ACHN (cell line): ENCODE measurements at places on chromosomes 7 and 10.

DNA sequence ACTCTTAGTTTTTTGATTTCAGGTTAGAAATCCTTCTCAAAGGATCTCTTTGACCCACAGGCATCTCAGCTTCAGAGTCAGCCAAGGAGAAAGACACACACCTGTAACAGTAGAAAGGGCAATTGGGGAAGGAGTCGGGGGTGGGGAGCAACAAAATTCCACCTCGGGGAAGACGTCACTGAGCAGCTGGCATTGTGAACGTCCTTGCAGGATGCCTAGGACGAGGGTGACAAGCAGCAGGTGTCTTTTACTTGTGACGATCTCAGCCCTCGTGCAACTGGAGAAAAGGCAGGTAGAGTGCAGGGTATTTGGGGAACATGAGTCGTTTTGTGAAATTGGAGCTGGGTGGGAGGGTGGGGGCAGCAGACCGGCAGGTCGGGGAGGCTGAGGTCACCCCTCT, 627.0 kb downstream of the ACTR3B start:
- DNase-seq = no peak

- DNase-seq = no peak
Measured at GRCh38 chr10:106707657-106708056, 456.8 kb downstream of the SORCS1 start.

GRCh38 chr10:52961323-52961722, 188.7 kb upstream of the MBL2 start:
- DNase-seq = no peak

GRCh38 chr7:33539659-33540400, 365.5 kb upstream of the BMPER start:
- DNase-seq = no peak

- no peak for DNase-seq
Measured at GRCh38 chr7:103651593-103652377, 205.8 kb upstream of the SLC26A5 start.

DNA sequence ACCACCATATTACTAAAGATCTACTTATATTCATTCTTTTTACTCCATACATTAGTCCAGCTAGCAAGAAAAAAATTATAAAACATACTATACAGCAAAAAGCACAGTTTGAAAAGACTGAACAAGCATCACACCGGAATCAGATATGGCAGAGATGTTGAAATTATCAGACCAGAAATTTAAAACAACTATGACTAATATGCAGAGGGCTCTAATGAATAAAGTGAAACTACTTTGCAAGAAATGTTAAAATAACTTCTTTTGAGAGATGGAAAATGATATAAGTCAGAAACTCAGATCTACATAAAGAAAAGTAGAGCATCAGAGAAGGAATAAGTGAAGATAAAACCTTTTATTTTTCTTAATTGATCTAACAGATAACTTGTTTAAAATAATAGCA, 50.9 kb downstream of the SGCE start:
- no peak for DNase-seq

DNA sequence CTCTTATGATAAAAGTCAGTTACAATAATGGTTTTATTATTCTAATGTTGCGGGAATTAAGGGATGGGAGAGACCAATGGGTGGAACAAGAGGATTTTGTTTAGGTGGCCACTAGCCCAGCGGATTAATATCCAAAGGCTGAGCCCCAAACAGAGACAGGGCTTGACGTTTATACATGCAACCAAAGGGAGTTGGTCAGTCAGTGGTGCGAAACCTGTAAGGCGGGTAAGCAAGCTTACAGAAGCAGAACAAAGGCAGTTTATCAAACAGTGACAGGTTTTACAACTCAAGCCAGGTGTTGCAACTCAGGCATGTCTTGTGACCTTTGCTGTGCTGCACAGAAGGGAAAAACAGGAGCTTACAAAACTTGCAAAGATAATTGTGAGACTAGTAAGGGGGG, 622.9 kb upstream of the MBL2 start:
- DNase-seq = no peak

GRCh38 chr7:30743371-30744074, 8.4 kb upstream of the INMT start:
- DNase-seq = peak; percentile 15

DNA sequence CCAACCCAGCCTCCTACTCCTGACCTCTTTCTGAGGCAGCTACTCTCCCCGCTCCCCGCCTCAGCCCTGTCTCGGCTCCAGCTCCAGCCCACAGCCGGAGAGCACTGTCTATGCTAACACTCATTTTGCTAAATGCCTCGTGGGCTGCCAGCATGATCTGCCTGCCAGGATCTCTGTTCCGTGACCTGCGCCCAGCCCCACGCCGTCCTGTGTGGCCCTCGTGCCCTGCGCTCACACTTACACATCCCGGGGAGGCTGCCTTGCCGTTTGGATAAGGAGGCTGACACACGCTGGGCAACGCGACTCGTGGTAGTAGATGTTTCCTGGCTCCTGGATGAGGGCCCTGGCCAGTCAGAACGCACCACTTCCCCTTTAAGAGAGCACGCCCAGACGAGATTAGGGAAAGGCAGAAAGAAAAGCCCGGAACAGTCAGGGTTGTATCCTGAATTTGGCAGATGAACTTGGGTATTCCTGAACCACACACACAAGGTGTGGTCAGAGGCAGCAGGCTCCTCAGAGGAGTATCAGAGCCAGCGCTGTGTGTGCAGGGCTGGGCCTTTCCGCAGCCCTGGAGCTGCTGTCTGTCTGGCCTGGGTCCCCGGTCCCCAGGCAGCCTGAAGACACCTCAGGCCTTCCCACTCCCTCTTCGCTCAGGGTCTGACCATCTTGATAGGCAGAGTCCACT, 97.7 kb upstream of the EFCAB10 start:
- DNase-seq = peak; percentile 84

DNA sequence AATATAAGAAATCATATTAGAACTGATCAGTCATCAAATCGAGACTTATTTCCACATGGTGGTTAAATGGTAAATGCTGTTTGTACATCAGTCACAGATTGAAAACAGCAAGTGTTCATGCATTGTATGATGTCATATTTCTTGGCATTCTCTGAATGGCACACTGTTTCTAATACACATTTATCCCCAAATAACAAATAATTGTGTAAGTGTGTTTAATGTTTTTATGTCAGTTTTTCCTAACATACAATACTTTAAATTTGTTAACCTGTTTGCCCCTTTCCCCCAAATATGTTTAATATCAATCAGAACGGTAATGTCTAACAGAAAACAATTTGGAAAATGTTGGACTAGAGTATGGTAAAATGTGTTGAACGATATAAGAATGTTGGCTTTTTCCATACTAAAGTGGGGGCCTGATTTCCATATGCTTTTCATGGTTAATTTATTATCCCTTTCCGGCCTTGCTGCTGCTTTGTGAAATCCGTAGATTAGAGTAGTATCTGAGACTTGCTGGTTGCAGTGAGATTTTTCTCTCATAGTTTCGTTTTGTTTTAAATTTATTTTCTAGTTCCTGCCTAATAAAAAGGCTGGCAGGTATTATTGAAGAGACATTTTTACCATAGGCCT, 23.7 kb downstream of the RAB18 start:
- no peak for DNase-seq

- DNase-seq = peak; percentile 65
Measured at GRCh38 chr10:127278001-127278400, 81.6 kb upstream of the INSYN2A start.

GRCh38 chr10:8049865-8050555, 4.5 kb upstream of the GATA3 start:
- DNase-seq = no peak

DNA sequence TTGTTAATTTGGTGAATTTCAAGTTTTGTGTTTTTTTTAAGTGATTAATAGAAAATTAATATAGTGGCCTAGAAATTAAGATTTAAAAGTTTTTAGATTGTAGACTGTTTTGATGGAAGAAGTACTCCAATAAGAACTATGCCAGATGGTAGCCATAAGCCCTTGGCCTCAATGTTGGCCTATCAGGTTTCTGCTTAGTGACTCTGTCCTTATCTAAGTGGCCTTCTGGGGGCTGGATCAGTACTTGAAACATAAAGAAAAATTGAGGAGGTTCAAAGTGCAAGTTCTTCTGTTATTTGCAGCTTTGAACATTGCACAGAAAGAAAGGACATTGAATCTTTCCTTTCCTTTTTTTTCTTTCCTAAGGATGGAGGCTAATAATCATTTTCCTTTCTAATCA, 9.9 kb downstream of the CCDC126 start:
- no peak for DNase-seq

DNA sequence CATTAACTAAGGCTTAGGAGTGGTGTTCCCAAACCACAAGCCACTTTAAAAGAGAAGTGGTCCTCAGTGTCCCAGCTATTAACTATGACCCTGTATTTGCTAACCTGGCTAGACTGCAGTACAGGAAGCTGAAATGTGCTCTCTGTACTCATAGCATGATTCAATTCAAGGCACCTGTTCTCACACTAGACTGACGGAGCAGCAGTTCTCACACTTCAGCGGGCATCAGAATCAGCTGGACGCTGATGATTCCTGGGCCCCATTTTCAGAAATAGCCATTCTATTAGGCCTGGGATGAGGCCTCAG, 24.5 kb upstream of the MSRB2 start:
- DNase-seq = no peak

DNA sequence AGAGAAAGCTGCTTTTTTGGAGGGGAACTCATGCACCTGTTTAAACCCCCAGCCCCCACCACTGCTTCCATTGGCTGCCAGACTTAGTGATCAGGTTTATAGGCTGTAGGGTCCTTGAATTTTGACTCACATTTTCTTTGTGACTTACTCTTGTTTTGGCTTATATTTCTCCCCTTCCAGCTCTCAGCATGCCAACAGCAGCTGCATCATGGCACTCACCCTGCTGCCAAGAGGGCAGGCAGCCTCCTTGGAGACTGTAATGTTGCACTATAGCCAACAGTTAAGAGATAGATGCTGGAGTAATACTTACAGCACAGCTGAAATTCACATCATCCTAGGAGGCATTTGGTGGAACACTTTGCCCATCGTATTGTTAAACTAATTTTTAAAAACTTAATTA, 98.0 kb upstream of the GLCCI1 start:
- no peak for DNase-seq

DNA sequence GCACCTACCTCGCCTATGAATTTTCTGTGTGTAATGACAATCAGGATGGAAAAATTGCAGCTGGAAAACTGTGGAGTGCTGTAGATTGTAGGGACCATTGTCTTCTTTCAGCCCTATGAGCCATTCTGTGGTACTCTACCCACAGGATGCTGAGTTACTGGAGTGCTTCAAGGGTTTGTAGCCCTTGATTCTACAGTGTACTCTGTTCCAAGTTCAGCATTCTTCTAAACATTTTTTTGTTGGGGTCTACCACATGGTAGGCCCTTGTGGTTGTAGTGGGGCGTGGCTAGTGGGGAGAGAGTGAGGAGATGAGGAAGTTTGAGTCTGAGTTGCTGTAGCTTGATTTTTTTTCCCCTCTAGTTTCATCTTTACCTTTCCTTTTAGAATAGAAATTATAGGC, 33.5 kb downstream of the REEP3 start:
- DNase-seq = peak; percentile 87

GRCh38 chr10:5600908-5601307, 65.5 kb downstream of the ASB13 start:
- DNase-seq = no peak

DNA sequence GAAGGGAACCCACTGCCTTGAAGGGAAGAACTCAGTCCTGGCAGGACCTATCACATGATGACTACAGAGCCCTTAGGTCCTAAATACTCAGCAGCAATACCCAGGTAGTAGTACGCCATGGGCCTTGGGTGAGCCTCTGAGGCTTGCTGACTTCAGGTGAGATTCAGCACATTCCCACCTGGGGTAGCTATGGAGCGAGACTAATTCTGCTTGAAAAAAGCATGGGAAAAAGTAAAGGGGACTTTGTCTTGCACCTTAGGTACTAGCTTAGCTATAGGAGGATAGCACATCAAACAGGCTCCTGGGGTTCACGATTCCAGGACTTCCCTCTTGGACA, 98.2 kb upstream of the MEOX2 start:
- no peak for DNase-seq

DNA sequence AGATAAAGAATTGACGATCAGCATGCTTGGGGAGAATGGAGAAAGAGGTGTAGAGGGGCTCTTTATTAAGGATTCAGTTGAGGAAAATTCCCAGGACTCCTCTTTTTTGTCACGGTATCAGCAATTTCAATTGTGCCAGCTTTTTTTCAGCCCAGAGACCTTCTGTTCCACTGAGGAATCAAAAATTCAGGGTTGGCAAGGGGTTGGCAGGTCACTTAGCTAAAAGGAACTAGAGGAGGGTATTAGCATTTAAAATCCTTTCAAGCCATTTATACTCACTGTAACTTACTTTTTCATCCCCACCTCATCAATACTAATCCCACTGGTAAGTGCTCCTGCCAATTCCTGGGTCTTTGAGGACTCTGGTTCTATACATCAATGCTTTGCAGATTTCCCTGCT, 757.5 kb upstream of the COBL start:
- no peak for DNase-seq

DNA sequence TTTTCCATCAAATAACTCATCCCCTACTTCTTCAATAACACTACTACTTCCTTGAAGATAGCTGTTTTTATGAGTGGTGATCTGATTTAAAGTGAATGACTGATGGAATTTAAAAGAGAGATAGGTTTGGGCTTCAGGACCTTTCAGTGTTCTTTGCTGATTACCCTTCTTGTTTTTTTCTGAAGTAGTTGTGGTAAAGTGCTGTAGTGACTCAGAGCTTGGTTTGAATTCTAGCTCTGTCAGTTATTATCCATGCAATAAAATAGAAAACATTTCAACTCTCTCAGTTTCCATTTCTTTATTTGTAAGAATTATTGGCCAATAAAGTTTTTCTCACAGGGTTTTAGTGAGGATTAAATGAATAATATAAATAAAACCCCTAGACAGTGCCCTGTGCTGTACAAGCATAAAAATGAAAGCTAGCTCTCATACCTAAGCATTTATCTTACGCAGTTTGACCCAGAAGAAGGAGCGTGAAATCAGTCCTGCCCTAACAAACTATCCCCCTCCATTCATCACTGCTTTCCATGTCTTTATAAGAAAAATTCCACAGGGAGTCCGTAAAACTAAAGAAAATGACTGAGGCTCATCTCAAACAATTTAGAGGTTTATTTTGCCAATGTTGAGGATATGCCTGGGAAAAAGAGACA, 25.1 kb upstream of the AKAP9 start:
- no peak for DNase-seq

DNA sequence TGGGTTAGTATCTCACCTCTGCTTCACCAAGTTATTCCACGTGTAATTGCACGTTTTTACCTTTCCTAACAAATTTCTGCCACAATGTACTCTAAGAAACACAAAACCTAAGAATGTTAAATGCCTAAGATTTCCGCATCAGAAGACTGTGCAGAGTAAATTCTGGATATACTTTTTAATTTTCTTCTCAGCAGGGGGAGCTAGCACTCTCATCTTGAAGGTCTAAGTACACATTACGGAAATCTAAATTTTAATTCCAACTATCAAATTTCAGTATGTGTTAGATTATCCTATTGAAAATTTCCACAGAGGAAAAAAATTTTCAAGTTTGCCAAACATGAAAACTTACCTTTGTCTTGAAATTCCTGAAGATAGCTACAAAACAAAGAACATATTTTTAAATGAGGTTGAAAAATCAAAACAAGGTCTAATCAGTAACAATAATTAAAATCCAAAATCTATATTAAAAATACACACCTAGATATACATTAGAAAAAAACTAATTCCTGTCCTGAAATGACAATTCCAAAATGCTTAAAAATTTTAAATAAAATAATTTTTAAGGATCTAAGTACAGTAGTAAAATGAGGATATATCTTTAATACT, 10.5 kb downstream of the SKAP2 start:
- DNase-seq = peak; percentile 90
